ENCODE measurements at places on chromosomes 1 and 21.

GRCh38 chr1:161133220-161133740 is 813 bp upstream of the DEDD start:
- peak; percentile 23 for DNase-seq

GRCh38 chr1:183733715-183734114 is 71.2 kb upstream of the RGL1 start:
- no peak for DNase-seq

- no peak for DNase-seq
Observed at GRCh38 chr21:43021756-43022600, 47.6 kb downstream of the PKNOX1 start.

DNA sequence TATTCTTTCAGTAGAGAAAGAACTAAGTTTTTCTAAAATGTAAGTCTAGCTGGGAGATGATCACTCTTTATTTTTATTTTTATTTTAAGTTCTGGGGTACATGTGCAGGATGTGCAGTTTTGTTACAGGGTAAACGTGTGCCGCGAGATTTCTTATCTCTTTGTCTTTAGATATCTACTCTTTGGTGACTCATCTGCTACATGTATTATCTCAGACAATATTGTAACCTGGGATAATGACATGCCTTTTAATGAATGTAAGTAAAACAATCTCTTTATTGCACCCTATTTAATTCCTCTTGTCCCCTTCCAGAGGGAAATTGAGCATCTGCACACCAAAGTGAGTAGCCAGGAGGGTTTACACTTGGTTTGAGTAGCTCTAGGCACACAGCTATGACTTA is 9.4 kb downstream of the CR2 start:
- DNase-seq, result no peak

DNA sequence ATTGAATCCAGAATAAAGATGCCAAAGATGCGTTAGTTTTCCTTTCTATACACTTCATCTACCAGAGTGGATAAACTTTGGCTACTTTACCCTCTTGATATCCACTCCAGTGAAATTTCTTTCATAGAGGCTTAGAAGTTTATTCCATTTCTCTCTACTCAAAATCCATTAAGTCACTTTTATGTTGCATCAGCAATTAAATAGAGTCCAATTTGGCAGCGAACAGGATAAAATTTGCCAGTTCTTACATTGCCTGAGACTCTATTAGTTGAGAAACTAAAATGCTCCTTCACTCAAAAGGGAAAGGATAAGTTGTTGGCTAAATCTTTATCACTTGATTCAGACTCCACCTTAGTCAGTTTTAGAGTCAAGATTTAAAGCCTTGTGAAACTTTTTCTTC is 57.9 kb downstream of the ACBD6 start:
- no peak for DNase-seq

DNA sequence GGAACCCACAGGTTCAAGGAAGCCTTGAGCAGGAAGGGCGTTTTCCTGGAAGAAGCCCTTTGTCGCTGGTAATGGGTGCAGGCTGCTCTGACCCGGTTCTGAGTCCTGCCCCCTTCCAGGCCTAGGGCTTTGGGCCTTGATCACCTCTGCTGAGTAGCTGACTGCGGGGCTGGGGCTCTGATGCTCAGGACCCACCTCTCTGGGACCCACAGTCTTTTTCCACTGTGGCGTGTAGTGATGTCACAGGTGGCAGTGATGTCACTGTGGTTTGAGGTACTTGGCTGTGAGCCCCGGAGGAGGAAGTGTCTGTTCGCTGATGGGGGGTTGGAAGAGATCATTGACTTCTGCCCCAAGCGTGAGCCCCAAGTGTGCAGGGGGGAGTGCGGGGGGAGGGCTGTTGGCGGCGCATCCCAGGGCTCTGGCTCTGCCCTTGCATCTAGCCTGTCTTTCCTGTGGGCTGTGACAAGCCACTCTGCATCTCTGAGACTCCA is 6.9 kb downstream of the TNFRSF1B start:
- no peak for DNase-seq

- DNase-seq, result no peak
Observed at GRCh38 chr1:92515796-92516201, 29.1 kb upstream of the GFI1 start.

GRCh38 chr1:241979071-241979470 is 19.8 kb downstream of the MAP1LC3C start:
- DNase-seq, result no peak

- DNase-seq, result no peak
Observed at GRCh38 chr1:64948216-64948615, 18.1 kb downstream of the JAK1 start.

- no peak for DNase-seq
Observed at GRCh38 chr1:233193741-233194140, 101.8 kb downstream of the PCNX2 start.

- DNase-seq, result peak; percentile 18
Observed at GRCh38 chr1:226351709-226352108, 42.7 kb upstream of the LIN9 start.
